ENCODE measurements at places on chromosomes 6 and 20.

DNA sequence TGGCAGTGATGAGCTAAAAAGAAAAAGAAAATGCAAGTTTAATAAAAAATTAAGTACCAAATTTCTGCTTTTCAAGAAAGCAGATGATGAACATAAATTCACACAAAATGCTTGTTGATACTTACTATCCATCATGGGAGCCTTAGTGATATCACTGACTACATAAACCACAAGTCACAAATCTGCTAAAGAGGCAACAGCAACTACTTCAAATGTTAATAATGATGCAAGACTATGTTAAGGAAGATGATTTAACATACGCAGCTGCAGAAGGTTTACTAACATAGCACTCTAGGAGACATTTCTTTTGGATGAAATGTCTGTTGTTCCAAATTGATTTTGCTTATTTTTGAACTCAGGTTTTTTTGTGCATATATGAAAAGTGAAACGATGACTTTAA is 18.6 kb downstream of the FYN start:
- no peak for DNase-seq

DNA sequence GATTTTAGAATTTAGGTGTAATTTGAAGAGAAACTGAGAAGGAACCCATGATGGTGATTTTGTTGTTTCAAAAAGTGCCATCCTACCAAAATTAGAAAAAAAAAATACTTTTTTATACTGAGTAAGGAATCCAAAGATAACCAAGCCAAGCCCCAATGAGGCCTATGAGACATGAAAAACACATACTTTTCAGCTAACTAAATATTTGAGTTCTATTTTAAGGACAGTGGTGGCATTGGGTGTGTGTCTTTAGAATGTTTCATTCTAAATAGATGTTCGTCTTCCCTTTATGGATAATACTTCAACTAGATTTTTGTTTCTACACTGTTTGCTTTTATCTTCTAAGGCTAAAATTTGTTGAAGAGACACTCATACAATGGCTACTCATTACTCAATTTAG is 9.6 kb downstream of the CD24 start:
- DNase-seq = no peak

DNA sequence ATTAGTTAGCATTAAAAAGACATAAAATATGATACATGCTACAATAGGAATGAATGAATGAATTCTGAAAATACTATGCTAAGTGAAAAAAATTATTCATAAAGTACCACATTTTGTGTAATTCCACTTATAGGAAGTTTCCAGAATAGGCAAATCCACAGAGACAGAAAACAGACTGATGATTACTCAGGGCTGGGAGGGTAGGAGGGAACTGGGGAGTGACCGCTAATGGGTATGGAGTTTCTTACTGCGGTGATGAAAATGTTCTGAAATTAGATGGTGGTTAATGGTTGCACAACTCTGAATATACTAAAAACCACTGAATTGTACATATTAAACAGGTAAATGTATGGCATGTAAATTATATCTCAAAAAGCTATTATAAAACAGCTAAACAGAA is 22.6 kb downstream of the FERMT1 start:
- no peak for DNase-seq

DNA sequence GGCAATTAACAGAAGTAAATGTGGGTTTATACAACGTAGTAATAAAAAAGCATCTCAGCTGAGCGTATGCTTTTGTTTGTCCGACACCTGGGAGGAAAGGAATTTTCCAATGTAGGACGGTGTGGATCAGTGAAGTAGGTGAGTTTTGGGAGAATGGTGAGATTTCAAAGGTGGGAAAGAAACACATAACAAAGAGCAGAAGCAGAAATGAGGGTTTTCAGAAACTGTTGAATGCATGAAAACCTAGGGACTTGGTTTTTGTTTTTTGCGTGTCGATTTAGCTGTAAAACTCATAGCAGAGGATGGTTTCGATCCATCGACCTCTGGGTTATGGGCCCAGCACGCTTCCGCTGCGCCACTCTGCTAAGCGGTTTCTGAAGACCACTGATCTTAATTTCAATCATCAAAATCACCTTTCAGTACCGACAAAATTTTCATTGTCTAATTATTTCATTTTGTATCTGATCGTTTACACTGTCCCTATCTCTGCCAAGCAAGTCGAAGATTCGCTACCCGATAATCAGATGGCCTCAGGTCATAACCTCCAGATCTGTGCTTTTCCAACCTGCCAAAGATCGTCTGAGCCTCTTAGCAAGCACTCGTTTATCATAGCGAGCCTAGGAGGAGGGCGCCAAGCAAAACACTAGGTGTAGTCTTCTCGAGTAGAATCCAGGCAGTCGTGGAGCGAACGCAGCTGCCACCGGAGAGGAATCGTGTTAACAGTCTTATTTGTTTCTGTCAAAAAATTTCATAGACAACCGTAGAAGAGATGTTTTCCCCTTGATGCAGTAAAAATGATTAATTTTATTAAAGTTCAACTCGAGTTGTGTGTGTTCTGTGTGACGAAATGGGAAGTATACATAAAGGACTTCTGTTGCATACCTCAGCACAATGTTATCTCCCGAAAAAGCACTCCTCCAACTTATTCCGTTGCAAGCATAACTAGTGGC is 20.9 kb upstream of the POM121L2 start:
- peak; percentile 76 for DNase-seq

DNA sequence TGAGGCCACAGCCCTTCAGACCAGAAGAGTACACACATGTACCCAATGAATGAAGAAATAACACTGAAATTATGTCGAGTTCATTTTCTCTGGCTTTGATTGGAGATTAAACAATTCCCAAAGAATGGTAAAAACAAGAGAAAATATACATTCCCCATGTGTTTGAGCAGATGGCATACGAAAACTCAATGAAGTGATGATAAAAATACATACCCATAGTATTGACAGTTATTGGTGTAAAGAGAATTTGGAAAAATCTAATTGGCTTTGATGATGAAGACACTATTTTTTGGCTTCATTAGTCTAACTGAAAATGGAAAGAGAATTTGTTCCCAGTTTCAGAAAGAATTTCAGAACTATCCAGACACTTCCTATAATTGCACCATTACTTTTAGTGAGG is 76.6 kb upstream of the SNRPB2 start:
- DNase-seq = no peak

- no peak for DNase-seq
These were observed 15.0 kb downstream of the FKBP5 start for GRCh38 chr6:35673755-35674154.

GRCh38 chr6:155883741-155884140 is 428.1 kb upstream of the NOX3 start:
- DNase-seq = no peak

DNA sequence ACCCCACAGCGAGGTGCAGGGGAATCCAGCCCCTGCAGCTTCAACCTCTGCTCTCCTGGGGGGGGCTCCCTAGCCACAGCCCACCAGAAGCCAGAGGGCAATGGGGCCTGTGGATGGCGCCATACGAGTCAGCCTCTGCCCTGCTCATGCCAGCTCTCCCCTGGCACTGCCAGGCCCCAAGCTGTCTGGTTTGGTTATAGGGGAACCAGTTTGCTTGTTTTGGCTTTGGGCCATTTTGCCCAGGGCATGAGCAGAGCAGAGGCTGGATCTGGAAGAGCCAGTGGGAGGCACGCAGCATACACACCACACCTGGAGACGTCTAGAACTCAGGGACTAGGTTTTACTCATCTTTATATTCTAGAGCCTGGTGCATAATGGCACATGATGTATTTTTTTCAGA is 66.7 kb upstream of the SLC22A16 start:
- DNase-seq = peak; percentile 29

- no peak for DNase-seq
These were observed 2.1 kb downstream of the GOPC start for GRCh38 chr6:117600008-117600743.

DNA sequence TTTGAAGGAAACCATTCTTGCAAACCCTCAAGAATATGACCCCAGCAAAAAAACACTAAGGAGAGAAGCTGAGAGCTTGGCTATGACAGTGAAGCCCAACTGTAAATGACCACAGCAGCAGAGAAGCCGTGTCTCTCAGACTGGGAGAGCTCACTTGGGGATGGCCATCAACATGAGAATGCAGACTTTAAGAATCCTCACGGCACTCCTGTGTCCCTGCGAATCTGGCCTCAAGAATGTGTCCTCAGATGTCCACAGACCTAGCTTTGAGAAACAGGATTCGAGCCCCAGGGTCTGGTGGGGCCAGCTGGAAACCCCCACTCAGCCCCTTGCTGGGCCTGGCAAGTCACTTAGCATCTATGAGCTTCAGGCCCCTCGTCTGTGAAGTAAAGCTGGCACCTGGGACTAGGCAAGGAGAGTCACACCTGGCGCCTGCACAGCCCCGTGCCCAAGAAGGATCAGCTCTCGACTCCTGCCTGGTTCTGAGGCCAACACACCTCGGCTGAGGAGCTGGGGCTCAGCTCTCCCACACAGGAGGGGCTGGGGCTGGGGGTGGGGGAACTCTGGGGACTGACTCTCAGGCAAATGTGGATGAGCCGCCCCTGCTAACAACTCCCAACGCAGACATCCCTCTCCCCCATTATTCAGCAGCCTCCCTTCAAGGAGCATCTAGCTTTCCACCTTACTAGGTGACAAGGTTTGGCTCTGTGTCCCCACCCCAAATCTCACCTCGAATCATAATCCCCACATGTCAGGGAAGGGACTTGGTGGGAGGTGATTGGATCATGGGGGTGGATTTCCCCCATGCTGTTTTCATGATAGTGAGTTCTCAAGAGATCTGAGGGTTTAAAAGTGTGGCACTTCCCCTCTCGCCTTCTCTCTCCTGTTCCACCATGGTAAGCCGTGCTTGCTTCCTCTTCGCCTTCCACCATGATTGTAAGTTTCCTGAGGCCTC is 97.7 kb downstream of the GRM4 start:
- DNase-seq = no peak
